ENCODE measurements at places on chromosomes 4 and X. TPM values are rescaled to one million over a fixed set of nuclear protein-coding genes. Genes with fewer than 3 reads are reported as not detected.

DNA sequence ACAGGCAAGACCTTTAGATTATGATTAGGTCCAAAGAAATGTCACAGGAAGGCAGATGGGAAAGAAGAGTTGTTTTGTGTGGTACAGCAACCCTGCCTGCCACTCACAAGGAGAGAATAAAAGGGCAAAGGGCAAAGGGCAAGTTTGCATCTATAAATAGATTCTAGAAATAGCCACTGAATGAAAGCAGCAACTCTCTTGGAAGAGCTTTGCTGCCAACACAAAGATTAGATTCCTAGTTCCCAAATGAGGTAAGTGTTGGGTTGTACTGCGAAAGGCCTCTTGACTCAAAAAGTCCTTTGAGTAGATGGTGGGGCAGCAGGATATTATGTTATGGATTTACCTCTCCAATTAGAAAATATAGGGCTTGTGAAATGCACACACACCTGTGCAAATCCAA lies 61.2 kb downstream of the MOSPD2 start:
- no peak for DNase-seq

DNA sequence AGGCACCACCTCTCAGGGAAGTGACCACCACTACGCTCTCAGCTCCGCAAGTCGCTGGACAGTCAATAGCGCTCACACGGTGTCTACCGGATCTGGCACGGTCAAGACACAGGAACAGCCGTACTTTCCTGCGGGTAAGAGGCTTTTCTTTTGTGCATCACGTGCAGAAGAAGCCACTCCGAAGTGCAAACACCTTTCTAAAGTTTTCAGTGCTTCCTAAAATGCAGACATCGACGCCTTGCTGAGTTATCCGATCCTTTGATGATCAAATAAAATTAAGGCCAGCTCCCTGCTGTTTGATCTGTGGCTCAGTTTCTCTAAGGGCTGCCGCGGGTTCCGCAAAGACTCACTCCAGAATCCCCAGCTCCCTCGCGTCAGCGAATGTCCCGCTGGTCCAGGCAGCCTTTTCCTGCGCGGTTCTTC lies 71.8 kb downstream of the FBXO8 start:
- no peak for DNase-seq

GRCh38 chr4:38762560-38762959 lies 20.2 kb downstream of the TLR10 start:
- no peak for DNase-seq

- DNase-seq = no peak
Measured at GRCh38 chr4:151555151-151555945, 146.4 kb downstream of the FHIP1A start.

The SLC10A4 gene
- 3.9 TPM for total RNA-seq

GRCh38 chr4:169657470-169658107 lies 37.2 kb downstream of the CLCN3 start:
- no peak for DNase-seq

GRCh38 chr4:42152507-42153504 lies at the start of gene BEND4:
Gene BEND4 (minus strand): TSS chr4:42152655. CDS start chr4:42152143, 512 bp downstream.
- no peak for DNase-seq

DNA sequence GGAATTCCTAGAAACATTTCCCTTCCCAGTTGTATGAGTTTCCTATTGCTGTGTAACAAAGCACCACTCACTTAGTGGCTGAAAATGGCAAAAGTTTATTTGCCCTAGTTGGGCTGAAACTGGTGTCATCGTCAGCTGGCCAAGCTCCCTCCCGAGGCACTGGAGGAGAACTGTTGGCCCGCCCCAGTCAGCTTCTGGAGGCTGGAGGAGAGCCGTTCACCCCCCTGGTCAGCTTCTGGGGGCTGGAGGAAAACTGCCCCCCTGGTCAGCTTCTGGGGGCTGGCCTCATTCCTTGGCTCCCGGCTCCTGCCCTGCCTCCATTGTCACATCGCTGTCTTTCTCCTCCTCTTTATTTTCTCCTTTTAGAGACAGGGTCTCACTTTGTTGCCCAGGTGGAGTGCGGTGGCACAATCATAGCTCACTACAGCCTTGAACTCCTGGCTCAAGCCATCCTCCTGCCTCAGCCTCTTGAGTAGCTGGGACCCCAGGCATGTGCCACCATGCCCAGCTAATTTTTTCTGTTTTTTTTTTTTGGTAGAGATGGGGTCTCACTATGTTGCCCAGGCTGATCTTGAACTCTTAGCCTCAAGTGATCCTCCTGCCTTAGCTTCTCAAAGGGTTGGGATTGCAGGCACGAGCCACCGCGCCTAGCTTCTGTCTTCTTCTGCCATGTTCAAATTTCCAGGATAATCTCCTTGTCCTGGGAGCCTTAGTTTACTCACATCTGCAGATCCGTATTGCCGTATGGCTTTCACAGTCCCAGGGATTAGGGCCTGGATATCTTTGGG lies 3.2 kb downstream of the RGS12 start:
- peak; percentile 16 for DNase-seq

The NKX3-2 gene
- not detected for total RNA-seq

- DNase-seq = no peak
Measured at GRCh38 chrX:134688839-134689238, 30.6 kb upstream of the PLAC1 start.

DNA sequence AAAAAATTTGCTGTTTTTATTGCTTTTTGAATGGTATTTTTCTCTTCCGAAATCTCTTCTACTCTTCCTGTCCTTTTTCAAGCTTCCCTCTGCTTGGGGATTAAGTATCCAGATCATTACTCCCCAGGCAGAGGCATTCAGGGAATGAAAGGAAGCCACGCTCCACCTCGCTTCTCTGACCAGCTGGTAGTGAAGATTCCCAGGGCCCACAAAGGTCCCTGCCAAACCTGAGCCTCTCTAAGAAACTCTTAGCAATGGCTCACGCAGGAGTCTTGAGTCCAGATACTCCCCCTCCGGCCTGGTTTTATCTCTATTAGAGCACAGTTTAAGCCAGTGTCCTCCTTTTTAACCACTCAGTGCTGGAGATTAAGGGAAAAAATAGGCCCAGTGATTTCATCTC lies 51.4 kb upstream of the SOD3 start:
- no peak for DNase-seq

DNA sequence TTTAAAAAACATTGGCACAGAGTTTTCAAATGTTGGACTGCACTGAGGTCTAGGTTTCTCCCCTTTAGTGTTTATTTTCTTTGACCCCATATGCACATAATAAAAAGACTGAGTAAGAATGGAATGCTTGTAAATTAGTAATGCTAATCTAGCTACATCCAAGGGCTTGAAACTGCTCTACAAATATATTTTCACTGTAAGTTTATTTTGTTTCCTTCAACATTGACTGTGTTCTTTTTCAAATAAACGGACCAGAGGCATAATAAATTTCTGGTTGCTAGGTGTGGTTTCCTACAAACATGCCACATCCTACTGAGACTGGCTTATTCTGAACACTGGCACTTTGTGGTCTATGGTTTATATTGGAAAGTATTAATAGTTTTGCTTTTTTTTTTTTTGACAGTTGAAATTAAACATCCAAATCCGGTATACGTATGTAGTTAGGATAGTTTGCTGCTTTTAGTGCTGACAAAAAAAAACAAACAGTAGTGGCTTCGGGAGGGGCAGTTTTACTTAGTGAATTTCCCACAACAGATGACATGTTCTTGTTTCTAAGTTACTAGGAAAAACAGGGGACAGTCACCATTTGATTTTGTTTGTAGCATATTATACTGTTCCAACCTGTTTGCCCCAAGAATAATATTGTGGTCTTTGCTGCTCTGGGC lies 13.2 kb downstream of the CA5B start:
- DNase-seq = no peak

- DNase-seq = no peak
Measured at GRCh38 chr4:5592272-5592671, 116.1 kb downstream of the EVC2 start.

GRCh38 chr4:143381189-143382118 lies 44.8 kb downstream of the GAB1 start:
- DNase-seq = peak; percentile 76

DNA sequence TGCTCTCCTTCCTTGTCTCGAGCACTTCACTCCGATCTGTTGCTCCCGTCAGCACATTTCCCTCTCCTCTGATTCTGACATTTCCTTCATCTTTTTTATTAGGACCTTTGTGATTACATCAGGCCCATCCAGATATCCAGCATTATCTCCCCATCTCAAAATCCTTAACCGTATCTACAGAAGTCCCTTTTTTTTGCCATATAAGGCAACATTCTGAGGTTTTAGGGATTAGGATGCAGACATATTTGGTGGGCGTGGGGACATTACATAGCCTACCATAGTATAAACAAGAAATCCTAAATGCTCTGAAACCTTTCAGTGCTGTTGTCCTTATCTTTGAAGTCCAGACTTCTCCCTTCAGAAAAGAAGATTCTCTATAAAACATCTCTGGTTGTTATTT lies 505.0 kb upstream of the PITX2 start:
- DNase-seq = no peak

DNA sequence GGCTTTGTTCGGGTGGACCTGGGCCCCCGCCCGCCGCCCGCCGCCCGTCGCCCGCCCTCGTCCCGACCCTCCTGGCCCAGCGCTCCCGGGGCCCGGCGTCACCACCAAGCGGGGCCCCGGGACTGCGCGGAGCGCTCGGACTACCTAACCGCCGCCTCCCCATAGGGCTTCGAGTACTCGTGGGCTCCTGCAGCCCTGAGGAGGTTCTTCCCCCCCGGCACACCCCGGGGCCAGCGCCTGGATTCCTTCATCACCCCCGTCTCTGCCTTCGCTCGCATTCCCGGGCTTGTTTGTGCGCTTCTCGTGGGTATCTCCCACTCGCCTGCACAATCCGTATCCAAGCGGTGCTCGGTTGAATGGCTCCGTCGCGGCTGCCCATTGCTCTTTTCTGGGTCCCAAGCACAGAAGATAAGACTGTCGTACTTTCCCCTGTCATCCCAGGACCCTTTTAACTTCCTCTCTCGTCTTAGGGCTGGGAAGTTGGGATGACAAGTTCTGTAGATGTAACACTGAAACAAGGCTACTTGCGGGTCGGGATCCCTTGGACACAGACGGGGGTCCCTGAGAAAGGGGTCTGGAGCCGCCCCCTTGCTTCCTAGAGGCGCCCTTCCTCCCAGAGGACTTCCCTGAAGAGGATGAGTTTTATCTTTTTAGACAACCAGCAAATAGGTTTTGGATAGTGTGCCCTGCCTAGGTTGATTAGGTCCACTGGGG lies 565 bp downstream of the MOB1B start:
- DNase-seq = no peak

The SSX2 gene
- total RNA-seq = not detected

- no peak for DNase-seq
Measured at GRCh38 chr4:80243274-80244018, 23.0 kb upstream of the FGF5 start.

The NKAP gene
- 13.4 TPM for total RNA-seq

- DNase-seq = no peak
Measured at GRCh38 chr4:27048429-27049238, 188.0 kb downstream of the STIM2 start.

GRCh38 chr4:6049985-6050384 lies 31.8 kb upstream of the C4orf50 start:
- no peak for DNase-seq

The ARX gene
- 9.8 TPM for total RNA-seq

The TRIM60 gene
- not detected for total RNA-seq

The PRR27 gene
- not detected for total RNA-seq

DNA sequence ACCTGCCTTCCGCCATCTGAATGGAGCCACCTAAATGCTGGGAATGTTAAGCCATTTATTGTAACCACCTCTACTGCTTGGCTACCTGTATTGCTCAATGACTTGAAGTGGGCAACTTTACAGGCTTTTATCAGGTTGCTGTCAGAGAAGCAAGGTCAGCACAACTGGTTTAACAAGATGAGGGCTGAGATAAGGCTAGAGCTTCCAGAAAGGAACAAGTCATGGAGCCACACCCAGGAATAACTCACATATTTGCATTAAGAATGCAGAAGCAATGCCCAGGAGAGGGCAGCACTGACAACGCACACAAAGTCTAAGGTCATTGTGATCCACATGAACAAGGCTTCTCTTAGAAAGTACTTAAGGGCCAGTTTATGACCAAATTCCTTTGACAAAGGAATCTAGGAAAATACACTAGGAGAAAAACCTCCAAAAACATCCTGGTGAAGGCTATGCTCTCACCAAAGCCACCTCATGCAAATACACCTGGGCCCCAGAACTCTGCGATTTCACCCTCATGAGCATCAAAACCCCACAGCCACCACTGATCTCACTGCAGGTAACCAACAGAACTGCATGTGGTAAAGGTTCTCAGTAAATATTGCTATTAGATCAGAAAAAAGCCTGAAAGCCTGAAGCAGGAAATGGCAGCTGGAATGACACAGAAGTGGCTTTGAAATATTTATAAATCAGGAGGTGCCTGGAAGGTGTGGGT lies 15.0 kb upstream of the STS start:
- DNase-seq = peak; percentile 59

Data from dorsolateral prefrontal cortex (tissue), 122 donors.